Cardiac fibroblast (primary cell): ENCODE measurements at places on chromosomes 7 and 10.

DNA sequence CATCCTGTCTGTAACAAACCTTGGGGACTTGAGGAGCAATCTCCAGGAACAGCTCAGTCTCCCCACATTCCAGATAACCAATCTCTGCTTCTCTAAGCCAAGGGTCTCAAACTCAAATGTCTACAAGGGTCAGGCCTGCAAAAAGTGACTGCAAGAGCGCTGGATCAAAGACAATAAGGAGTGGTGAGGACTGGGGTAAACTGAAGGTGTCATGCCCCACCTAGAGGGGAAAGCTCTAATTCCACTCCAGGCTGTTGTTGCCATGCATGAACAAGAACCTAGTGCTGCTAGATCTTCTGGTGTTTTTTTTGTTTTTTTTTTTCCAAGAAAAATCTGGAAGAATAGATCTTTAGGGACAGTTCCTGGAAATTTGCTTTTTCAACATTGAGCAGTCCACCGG is 117.9 kb upstream of the MACROH2A2 start:
- DNase-seq, result peak; percentile 9

GRCh38 chr7:116426428-116427156 is 72.9 kb upstream of the CAV2 start:
- DNase-seq, result peak; percentile 83

- peak; percentile 22 for DNase-seq
Observed at GRCh38 chr7:28759475-28759971, 198.6 kb downstream of the TRIL start.

GRCh38 chr7:148722340-148723165 is 23.9 kb downstream of the CUL1 start:
- no peak for DNase-seq
